HepG2 (cell line): ENCODE measurements at places on chromosomes 2 and 18.

GRCh38 chr2:223735035-223735640 lies 102.2 kb downstream of the AP1S3 start:
- no peaks in the 10 kb centered on the region for H3K4me1 ChIP-seq
- no peaks in the 10 kb centered on the region for H3K36me3 ChIP-seq
- no peak for DNase-seq
- H3K27me3 ChIP-seq = no peaks in the 10 kb centered on the region; the same call in 2 of the 3 replicates

GRCh38 chr2:141490886-141491285 lies 639.9 kb downstream of the LRP1B start:
- no peak for DNase-seq
- no peaks in the 10 kb centered on the region for H3K4me1 ChIP-seq
- H3K36me3 ChIP-seq = no peaks in the 10 kb centered on the region
- H3K27ac ChIP-seq = no peak overlapping the region
- H3K27me3 ChIP-seq = no peaks in the 10 kb centered on the region

DNA sequence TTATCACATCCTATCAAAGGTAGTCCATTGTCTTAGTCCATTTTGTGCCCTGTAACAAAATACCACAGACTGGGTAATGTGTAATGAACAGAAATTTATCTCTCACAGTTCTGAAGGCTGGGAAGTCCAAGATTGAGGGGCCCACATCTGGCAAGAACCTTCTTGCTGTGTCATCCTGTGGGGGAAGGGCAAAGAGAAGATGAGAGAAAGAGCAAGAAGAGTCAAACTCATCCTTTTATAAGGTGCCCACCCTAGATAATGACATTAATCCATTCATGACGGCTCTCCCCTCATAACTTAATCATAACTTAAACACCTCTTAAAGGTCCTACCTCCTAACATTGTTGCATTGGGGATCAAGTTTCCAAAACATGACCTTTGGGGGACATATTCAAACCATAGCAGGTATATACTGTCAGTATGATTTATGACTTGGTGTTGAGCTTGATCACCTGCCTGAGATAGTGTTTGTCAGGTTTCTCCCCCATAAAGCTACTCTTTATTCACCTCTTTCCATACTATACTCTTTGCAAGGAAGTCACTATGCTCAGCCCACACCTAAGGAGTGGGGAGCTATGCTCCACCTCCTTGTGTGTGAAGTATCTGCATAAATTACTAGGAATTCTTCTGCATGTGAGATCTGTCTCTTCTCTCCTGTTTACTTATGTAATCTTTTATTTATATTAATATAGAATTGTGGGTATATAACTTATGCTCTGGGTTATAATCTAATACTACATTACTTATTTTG lies 5.2 kb upstream of the MAP3K2 start:
- no peak overlapping the region for H3K4me3 ChIP-seq
- no peaks in the 10 kb centered on the region for H3K27me3 ChIP-seq
- no peak overlapping the region for H3K27ac ChIP-seq
- H3K36me3 ChIP-seq = no peaks in the 10 kb centered on the region
- H3K4me1 ChIP-seq = peaks cover 35% of the 10 kb centered on the region

GRCh38 chr2:36477315-36477714 lies 120.7 kb downstream of the FEZ2 start:
- H3K27ac ChIP-seq = no peak overlapping the region
- peaks cover 43% of the 10 kb centered on the region for H3K36me3 ChIP-seq
- no peaks in the 10 kb centered on the region for H3K27me3 ChIP-seq
- no peak for DNase-seq
- no peak overlapping the region for H3K4me3 ChIP-seq

GRCh38 chr2:45237850-45238542 lies 228.7 kb upstream of the SIX2 start:
- no peaks in the 10 kb centered on the region for H3K36me3 ChIP-seq
- H3K27ac ChIP-seq = no peak overlapping the region
- H3K4me1 ChIP-seq = peaks cover 18% of the 10 kb centered on the region

DNA sequence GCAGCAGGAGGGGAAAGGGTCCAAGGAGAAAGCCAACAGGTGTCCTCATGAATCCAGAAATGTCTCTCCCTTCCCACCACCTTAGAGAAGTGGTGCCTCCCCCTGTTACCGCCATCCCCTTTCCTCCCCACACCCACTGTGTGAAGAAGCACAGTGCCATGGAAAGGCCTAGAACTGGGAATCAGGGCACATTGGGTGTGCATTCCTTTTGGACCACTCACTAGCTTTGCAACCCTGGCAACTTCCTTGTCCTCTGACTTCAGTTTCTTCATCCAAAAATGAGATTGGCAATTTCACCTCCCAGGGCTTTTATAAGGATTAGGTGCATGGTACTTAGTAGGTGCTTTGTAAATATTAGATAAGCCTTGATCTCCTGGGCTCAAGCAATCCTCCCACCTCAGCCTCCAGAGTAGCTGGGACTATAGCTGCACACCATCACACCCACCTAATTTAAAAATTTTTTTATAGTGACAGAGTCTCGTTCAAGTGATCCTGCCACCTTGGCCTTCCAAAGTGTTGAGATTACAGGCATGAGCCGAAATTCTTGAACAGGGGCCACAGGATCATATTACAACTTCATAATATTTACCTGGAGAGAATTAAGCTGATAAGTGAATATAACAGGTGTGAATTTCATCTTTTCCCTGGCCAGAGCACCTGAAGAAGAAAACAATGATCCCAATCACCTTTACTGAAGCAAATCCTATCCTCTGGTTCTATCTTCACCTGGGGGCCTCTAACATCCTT lies 97.9 kb upstream of the TAF1B start:
- no peaks in the 10 kb centered on the region; the same call in none of the 2 replicates for H3K27me3 ChIP-seq
- H3K36me3 ChIP-seq = no peaks in the 10 kb centered on the region
- no peaks in the 10 kb centered on the region for H3K4me1 ChIP-seq
- H3K4me3 ChIP-seq = no peak overlapping the region

DNA sequence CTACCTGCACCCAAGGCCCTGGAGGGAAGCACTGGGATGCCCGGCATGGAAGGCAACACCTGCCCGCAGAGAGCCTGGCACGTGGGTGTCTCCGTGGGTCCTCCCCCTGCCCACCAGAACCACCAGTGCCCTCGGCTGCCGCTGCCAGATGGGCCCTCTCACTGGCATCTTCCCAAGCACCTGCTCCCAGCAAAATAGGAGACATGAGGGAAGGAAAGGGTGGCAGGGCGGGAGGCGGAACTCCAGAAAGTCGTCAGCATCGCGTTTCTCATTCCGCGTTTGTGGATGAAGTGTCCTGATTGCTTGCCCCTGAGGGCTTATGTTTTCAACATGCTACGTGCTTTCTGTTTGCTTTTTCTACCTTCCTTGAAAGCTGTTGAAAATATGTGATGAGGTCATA lies 8.8 kb upstream of the SNTG2 start:
- no peaks in the 10 kb centered on the region for H3K36me3 ChIP-seq
- DNase-seq = no peak
- H3K4me3 ChIP-seq = no peak overlapping the region
- H3K27me3 ChIP-seq = no peaks in the 10 kb centered on the region
- H3K4me1 ChIP-seq = no peaks in the 10 kb centered on the region

DNA sequence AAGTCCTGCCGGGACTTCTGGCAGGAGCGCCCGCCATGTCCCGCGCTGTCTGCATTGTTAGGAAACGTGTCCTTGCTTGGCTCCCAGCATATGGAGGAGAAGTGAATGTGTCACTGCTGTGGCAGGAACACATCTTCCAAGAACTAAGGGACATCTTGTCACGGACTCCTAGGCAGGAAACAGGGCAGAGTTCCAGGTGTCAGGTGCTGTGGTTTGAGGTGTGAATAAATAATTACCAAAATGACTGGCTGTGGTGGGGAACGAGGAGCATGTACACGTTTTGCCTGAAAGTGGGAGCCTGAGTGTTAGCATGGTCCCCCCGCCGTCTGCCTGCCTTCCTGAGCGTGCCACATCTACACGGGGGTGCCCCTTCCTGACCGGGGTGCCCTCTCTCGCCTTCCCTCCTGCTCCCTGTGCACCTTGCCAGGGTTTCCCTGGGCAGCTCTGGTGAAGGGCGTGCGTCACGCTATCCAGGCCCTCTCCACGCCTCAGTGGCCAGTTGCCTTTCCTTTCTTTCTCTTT lies 237.5 kb downstream of the LDLRAD4 start:
- H3K36me3 ChIP-seq = no peaks in the 10 kb centered on the region
- no peak overlapping the region for H3K27ac ChIP-seq
- no peak for DNase-seq

- H3K36me3 ChIP-seq = no peaks in the 10 kb centered on the region
- no peak overlapping the region for H3K27ac ChIP-seq
- no peak overlapping the region for H3K4me3 ChIP-seq
Observed at GRCh38 chr2:61733563-61733962, 120.3 kb downstream of the FAM161A start.

DNA sequence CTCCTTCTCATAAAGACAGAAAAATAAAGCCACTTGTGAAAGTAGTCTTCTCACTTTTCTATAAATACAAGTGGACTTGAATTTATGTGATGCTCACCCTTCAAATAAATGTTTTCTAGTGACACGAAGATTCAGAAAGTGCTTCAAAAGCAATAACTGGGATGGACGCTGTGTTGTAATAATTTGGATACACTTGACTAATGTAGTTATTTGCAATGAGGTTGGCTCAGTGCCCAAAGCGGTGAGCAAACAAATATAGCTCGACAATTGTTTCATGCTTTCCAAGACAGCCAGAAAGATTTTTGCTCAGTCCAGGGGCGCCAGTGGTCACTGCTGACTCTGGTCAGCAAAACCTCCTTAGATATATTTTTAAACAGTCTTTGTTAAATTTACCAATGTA lies 278.6 kb upstream of the KLHL14 start:
- no peak overlapping the region for H3K27ac ChIP-seq
- no peaks in the 10 kb centered on the region for H3K27me3 ChIP-seq
- H3K4me3 ChIP-seq = no peak overlapping the region
- peak; percentile 12 for DNase-seq
- H3K36me3 ChIP-seq = no peaks in the 10 kb centered on the region
- no peaks in the 10 kb centered on the region for H3K4me1 ChIP-seq

DNA sequence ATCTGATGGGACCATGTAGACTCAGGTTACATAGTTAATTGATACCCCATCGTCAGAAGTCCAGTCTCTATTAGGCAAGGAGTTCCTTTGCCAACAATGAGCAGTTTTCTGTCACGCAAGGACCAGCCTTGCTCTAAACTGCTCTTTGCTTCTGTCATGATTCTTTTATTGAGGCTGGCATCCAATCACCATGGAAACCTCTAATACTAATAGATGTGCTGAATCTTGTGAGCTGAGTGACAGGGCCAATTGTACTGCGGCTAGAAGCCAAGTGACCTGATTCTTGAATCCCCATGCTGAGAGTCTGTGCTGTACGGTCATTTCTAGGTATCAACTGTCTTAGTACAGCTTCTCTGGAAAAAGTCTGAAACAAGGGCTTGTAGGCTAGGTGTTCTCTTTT lies 395.6 kb downstream of the RND3 start:
- H3K4me3 ChIP-seq = no peak overlapping the region
- no peaks in the 10 kb centered on the region for H3K27me3 ChIP-seq
- no peak for DNase-seq
- H3K4me1 ChIP-seq = no peaks in the 10 kb centered on the region
- no peak overlapping the region for H3K27ac ChIP-seq

DNA sequence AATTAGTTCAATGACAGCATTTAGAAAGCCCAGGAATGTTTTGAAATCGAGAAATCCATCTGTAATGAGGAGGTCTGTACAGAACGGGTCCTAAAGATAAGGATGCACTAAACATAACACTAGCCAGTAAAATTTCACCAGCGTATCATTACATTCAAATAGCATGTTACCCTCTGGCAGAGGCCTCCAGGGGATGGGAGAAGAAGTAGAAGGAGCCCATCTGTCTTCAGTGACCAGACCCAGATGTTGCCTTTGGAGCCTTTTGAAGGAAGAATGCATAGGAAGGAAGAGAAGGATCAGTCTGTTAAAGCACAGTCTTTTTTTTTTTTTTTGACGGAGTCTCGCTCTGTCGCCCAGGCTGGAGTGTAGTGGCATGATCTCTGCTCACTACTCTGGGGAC lies 86.1 kb upstream of the BCL2L11 start:
- peaks cover 34% of the 10 kb centered on the region for H3K4me1 ChIP-seq
- no peak overlapping the region for H3K4me3 ChIP-seq
- H3K27me3 ChIP-seq = peaks cover 3% of the 10 kb centered on the region; the same call in 1 of the 2 replicates
- H3K36me3 ChIP-seq = no peaks in the 10 kb centered on the region

DNA sequence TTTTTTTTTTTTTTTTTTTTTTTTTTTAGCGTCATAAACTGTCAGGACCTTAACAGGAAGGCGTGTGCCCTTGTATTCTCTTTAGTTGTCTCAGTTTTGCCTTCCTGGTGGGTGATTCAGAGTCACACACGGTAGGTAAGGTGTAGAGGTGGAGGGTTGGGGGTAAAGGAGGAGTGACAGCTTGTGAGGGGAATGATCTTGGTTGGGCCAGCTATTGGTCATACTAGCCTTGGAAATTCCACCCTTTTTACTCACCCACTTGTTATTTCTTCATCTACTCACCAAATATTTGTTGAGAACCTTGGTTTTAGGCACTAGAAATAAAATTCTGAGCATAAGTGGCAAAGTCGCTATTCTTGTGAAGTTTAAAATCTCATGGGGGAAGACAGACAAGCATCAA lies 22.2 kb downstream of the SMIM21 start:
- H3K4me1 ChIP-seq = no peaks in the 10 kb centered on the region
- DNase-seq = no peak
- no peak overlapping the region for H3K27ac ChIP-seq
- H3K27me3 ChIP-seq = peaks cover 4% of the 10 kb centered on the region; the same call in 1 of the 3 replicates

- DNase-seq = no peak
- H3K4me1 ChIP-seq = no peaks in the 10 kb centered on the region
- no peak overlapping the region for H3K4me3 ChIP-seq
- H3K36me3 ChIP-seq = no peaks in the 10 kb centered on the region
- H3K27me3 ChIP-seq = no peaks in the 10 kb centered on the region
Observed at GRCh38 chr18:72878561-72878960, 10.8 kb upstream of the NETO1 start.

GRCh38 chr2:73031725-73032701 lies 39.5 kb downstream of the SFXN5 start:
- peaks cover 72% of the 10 kb centered on the region for H3K4me1 ChIP-seq
- peak; percentile 99 for DNase-seq
- peaks cover 4% of the 10 kb centered on the region; the same call in 1 of the 2 replicates for H3K36me3 ChIP-seq
- H3K27me3 ChIP-seq = no peaks in the 10 kb centered on the region

DNA sequence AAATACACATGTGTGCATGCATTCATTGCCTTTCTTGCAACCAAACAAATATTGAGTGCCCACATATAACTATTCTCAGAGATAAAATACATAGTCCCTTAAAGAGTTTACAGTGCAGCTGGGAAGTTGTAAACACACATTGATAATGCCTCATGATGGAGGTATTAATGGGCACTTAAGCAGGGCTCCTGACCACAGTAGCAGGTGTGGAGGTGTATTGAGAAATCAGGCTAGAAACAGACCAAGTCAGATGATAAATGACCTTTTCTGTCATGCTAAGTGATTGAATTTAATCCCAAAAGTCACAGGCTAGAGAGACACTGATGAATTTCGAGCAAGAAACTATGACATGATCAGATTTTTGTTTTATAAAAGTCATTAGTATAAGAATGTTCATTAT lies 157.7 kb downstream of the ZNF385B start:
- H3K4me3 ChIP-seq = no peak overlapping the region
- no peak for DNase-seq
